ENCODE measurements at places on chromosomes 1 and 21. TPM values are rescaled to one million over a fixed set of nuclear protein-coding genes. Genes with fewer than 3 reads are reported as not detected.

- no peak for DNase-seq
- H3K4me3 ChIP-seq: no peak overlapping the region
- H3K36me3 ChIP-seq: peaks cover 44% of the 10 kb centered on the region
- H3K27me3 ChIP-seq: no peaks in the 10 kb centered on the region
Measured at GRCh38 chr1:154923695-154924094, 12.8 kb downstream of the PMVK start.

DNA sequence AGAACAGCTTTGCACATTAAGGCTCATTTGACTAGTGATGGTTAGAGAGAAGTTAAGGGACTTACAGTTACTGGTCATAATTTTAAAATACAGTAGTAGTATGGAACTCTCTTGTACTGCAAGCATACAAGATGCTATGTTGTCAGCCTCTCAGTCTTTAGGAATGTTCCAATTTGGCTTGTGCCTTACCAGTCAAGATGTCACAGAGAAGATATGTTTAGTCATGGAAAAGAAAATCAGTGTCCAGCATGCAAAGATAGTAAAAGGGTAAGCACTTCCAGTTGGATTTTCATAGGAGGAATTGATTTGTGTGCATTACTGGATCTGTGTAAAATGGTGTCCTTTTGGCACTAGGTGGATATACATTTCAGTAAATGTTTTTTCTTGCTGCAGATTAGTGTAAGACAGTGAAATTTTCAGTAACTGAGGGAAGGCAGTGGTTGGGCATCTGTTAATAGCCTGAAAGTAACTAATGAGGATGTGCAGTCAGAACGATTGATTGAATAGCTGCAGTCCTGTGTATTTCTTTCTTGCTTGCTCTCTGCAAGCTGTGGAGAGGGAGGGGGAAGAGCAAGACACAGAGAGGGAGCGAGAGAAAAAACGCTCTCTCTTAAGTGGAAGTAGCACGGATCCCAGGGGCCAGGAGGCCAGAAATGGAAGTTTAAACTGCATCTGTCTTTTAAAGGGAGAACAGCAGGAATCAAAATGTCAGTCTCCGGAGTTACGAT, 108.2 kb downstream of the CLEC20A start:
- H3K4me1 ChIP-seq: no peaks in the 10 kb centered on the region
- no peaks in the 10 kb centered on the region for H3K27me3 ChIP-seq
- H3K4me3 ChIP-seq: no peak overlapping the region

The KCNJ15 gene
- 0.11 TPM for total RNA-seq

DNA sequence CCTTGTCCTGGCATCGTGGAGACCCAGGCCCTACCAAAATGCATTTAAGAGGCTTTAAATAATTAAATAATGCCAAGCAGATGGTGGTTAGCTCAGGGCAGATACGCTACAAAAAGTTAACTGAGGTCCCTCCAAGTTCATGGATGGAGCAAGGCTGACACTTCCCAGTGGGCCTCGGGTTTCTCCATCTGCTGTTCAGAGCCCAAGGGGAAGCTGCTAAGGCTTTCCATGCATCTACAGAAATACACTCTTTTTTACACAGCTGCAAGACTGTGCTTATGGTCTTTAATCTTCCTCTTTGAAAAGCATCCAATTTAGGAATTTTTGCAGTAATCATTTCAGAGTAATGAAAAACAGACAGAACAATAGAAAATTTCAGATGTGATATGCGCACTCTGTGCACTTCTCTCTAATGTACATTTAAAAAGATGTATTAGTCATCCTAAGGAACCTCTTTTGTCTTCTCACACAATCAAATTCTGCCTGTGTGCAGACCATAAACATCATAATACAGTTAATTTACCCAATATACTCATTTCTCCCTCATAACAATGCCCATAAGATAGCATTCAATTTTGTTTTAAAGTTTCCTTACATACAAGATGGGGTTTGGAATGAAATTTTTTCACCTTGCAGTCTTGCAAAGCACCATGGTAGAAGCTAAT, 173.2 kb upstream of the ATP1B1 start:
- no peaks in the 10 kb centered on the region for H3K4me1 ChIP-seq
- DNase-seq: no peak
- H3K36me3 ChIP-seq: no peaks in the 10 kb centered on the region
- H3K27me3 ChIP-seq: no peaks in the 10 kb centered on the region
- no peak overlapping the region for H3K27ac ChIP-seq
- H3K4me3 ChIP-seq: no peak overlapping the region

The SLAMF8 gene
- 0.40 TPM for total RNA-seq

DNA sequence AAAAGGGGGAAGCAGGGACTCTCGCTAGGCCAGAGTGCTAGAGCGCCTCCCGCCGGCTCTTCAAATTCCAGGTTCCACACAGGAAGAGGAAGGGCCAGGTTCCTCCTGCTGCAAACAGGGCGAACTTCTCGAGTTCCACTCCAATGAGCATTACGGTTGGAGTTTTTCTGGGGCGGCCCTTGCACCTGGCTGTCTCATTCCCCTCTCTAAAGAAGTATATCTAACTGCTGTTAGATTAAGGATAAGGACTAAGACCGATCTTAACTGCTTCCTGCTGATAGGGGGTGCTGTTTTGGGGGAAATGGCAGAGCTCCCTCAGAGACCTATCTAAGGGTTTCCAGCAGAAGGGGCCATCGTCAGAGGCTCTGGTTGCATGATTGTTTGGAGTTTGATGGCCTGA, 138.0 kb downstream of the RABGAP1L start:
- H3K36me3 ChIP-seq: no peaks in the 10 kb centered on the region
- H3K27ac ChIP-seq: no peak overlapping the region
- no peaks in the 10 kb centered on the region for H3K27me3 ChIP-seq
- no peak for DNase-seq
- no peak overlapping the region for H3K4me3 ChIP-seq

DNA sequence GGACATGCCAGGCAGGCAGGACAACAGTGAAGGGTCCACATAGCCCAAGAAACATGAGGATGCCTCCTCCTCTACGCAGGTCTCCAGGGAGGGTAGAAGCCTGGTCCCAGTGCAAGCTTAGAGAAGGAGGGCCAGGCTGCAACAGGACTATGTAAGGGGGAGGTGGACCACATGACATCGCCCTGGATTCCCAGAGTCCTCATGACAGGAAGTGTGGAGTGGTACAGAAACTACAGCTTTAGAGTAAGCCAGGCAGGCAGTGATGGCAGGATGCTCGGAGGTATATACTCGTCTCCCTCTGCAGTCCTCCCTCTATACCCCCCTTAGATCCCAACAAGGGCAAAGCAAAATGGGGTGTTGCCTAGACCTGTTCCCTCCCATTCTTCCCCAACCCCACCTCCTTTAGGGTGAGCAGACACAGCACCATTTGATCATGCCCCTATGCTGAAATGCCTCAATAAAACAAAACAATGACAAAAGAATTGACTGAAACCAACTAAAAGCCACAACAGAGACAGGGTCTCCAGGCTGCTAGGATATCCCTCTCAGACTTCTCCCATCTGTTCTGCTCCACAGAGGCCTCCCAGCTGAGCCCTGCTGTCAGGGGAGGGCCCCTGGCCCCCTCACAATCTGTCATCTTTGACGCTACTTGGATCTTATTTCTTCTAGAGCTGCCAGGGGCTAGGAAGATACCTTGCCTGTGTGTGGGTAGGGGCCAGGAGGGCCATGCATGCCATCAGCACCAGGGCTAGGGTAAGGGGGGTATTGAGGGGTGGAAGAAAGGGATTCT, 13.1 kb downstream of the FAM78B start:
- no peak overlapping the region for H3K27ac ChIP-seq
- no peaks in the 10 kb centered on the region for H3K36me3 ChIP-seq
- no peak for DNase-seq
- peaks cover 6% of the 10 kb centered on the region for H3K4me1 ChIP-seq
- no peaks in the 10 kb centered on the region for H3K27me3 ChIP-seq

GRCh38 chr1:118254001-118254400, 69.0 kb upstream of the SPAG17 start:
- no peak overlapping the region for H3K27ac ChIP-seq
- no peak overlapping the region for H3K4me3 ChIP-seq
- H3K36me3 ChIP-seq: no peaks in the 10 kb centered on the region
- no peaks in the 10 kb centered on the region for H3K27me3 ChIP-seq

- H3K36me3 ChIP-seq: peaks cover 16% of the 10 kb centered on the region
- peaks cover 7% of the 10 kb centered on the region for H3K27me3 ChIP-seq
- H3K4me1 ChIP-seq: peaks cover 65% of the 10 kb centered on the region
Measured at GRCh38 chr1:112706505-112707220, at the start of gene RHOC. RHOC (minus strand) TSS chr1:112707127; CDS start chr1:112703799, 3,328 bp downstream.

- no peak overlapping the region for H3K27ac ChIP-seq
- no peaks in the 10 kb centered on the region for H3K4me1 ChIP-seq
- H3K36me3 ChIP-seq: no peaks in the 10 kb centered on the region
- no peak overlapping the region for H3K4me3 ChIP-seq
- no peaks in the 10 kb centered on the region for H3K27me3 ChIP-seq
Measured at GRCh38 chr1:81142099-81142826, 658.5 kb upstream of the ADGRL2 start.

GRCh38 chr1:53683986-53684740, 54.8 kb downstream of the GLIS1 start:
- no peak overlapping the region for H3K4me3 ChIP-seq
- peaks cover 61% of the 10 kb centered on the region for H3K4me1 ChIP-seq
- no peak overlapping the region for H3K27ac ChIP-seq
- DNase-seq: no peak
- no peaks in the 10 kb centered on the region for H3K36me3 ChIP-seq

DNA sequence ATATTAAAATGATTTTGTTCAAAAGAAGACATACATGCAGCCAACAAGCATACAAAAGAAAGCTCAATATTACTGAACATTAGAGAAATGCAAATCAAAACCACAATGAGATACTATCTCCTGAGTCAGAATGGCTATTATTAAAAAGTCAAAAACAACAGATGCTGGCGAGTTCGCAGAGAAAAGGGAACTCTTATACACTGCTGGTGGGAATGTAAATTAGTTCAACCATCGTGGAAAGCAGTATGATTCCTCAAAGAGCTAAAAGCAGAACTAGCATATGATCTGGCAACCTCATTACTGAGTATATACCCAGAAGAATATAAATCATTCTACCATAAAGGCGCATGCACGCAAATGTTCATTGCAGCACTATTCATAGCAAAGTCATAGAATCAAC, 126.0 kb upstream of the HMCN1 start:
- H3K27ac ChIP-seq: no peak overlapping the region
- no peaks in the 10 kb centered on the region for H3K4me1 ChIP-seq
- no peak for DNase-seq
- no peaks in the 10 kb centered on the region for H3K27me3 ChIP-seq

DNA sequence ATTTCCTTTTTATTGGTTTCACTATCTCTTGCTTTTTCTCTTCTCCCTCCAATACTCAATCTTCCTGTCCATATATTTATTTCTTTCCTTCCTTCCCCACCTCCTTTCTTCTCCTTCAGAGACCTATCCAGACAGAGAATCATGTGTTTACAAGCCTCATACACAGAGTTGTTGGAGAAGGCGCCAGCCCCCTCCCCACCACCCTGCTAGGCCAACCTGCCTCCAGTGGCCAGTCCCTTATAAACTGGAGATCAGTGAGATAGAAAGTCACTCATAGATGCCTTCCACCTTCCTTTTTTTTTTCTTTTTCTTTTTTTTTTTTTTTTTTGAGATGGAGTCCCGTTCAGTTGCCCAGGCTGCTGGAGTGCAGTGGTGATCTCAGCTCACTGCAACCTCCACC, 53.3 kb downstream of the CD247 start:
- H3K27me3 ChIP-seq: no peaks in the 10 kb centered on the region
- H3K4me3 ChIP-seq: no peak overlapping the region
- no peaks in the 10 kb centered on the region for H3K36me3 ChIP-seq

DNA sequence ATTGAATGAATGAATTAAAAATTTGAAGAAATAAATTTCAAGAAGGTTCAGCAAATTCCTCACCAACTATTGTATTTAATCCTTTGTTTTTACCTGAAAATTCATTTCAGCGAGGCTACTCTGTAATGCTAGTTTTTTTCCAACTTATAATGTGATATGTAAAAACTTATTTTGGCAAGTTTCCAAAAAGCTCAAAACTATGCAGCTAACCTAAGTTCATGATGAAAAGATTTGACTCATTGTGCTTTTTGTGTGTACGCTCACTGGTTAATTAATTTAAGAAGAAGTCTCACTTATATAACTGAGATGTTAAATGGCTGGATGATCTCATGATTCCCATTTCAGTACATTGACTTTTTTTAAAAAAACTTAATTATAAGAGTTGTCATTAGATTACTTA, 196.0 kb upstream of the SAMSN1 start:
- H3K4me1 ChIP-seq: no peaks in the 10 kb centered on the region
- H3K4me3 ChIP-seq: no peak overlapping the region
- DNase-seq: no peak
- H3K36me3 ChIP-seq: no peaks in the 10 kb centered on the region

DNA sequence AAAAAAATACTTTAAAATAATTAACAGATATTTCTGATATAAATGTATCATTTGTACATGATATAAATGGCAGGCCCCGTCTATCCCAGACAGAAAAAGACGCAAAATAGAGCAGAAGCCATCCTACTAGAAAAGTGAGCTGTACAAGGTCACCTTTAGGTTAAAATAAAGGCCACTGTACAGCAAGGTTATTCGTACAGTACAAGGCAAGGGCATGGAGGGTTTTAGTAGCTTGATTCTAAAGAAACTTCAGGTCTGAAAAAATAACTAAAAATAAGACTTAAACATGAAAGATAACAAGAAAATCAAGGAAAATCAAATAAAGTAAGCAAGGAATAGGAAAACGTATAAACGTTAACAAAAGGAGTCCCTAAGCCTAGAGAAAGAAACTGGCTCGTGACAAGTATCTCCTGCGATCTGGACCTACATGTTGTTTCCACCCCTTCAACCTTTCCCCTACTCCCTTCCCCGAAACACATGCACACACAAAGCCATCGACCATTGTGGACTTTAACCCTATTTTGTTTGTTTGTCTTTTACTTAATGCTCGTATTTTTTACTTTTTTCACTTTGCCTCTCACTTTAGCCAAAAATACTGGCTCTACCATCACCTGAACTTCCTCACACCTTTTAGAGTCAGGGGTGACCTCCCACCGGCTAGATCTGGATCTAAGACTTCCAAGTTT, 26.5 kb upstream of the SLC30A10 start:
- no peak for DNase-seq
- no peaks in the 10 kb centered on the region for H3K27me3 ChIP-seq
- H3K36me3 ChIP-seq: no peaks in the 10 kb centered on the region
- no peaks in the 10 kb centered on the region for H3K4me1 ChIP-seq
- no peak overlapping the region for H3K27ac ChIP-seq

The LMX1A gene
- total RNA-seq: 4.4 TPM

The TNFRSF18 gene
- 0.20 TPM for total RNA-seq

GRCh38 chr1:51224255-51224654, 11.8 kb upstream of the RNF11 start:
- DNase-seq: no peak
- no peaks in the 10 kb centered on the region for H3K27me3 ChIP-seq
- no peaks in the 10 kb centered on the region for H3K4me1 ChIP-seq
- H3K36me3 ChIP-seq: no peaks in the 10 kb centered on the region
- H3K4me3 ChIP-seq: no peak overlapping the region
